Neural progenitor cell (in vitro differentiated cells): ENCODE measurements at places on chromosomes 12 and 14.

DNA sequence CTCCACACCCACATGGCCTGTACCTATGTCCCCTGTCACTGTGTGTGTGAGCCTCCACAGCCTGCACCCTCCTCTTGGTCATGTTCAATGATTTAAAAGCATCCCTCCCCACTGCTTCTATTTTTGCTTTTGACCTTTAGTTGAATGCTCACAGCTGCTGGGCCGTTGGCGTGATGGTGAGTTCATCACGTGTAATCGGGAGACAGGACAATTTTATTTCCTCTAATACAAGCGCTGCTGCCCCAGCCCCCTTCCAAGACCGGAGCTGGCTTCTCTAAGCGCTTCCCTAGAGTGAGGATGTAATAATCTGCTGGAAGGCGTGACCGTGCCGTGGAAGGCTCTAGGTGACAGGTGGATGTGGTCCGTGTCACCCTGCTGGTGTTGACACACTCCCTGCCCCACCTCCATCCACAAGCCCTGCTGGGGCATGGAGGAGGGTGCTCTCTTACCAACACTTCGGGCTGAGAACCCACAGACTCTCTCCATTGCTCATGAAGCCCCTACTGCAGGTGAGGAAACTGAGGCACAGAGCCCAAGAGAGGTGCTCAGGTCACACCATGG is 25.4 kb downstream of the CCDC85C start:
- no peak overlapping the region for H3K27ac ChIP-seq
- no peak for DNase-seq
- H3K4me1 ChIP-seq = peaks cover 51% of the 10 kb centered on the region
- no peaks in the 10 kb centered on the region for H3K36me3 ChIP-seq

DNA sequence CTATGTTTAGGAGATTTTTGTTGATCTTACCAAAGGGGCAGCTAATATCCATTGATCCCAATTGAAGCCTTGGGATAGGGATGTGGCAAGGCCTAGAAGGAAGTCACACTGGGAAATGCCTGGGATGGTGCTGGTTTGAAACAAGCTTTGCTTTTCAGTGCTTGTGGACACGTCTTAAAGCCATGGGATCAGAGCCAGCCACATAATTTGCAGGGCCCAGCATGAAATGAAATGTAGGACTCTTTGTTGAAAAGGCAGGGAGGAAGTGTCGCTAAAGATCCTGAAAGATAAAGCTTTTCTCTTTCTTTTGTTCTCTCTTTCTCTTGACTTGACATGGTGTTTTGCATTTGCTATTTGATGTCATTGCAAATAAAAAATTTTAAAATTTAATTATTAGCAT is 5.0 kb downstream of the TTC9 start:
- H3K4me3 ChIP-seq = no peak overlapping the region
- H3K36me3 ChIP-seq = no peaks in the 10 kb centered on the region
- DNase-seq = peak; percentile 13
- H3K27ac ChIP-seq = no peak overlapping the region
- H3K27me3 ChIP-seq = peaks cover 25% of the 10 kb centered on the region
- peaks cover 20% of the 10 kb centered on the region for H3K4me1 ChIP-seq

GRCh38 chr12:113270709-113271009 is 49.4 kb downstream of the TPCN1 start:
- H3K36me3 ChIP-seq = no peaks in the 10 kb centered on the region
- peaks cover 7% of the 10 kb centered on the region for H3K4me1 ChIP-seq
- no peak overlapping the region for H3K4me3 ChIP-seq

- H3K27me3 ChIP-seq = no peaks in the 10 kb centered on the region
- no peaks in the 10 kb centered on the region for H3K36me3 ChIP-seq
- H3K27ac ChIP-seq = no peak overlapping the region
- DNase-seq = no peak
These were observed 100.7 kb downstream of the DUSP6 start for GRCh38 chr12:89251342-89252271.

- no peak for DNase-seq
- no peaks in the 10 kb centered on the region for H3K36me3 ChIP-seq
- no peak overlapping the region for H3K4me3 ChIP-seq
- H3K27ac ChIP-seq = no peak overlapping the region
- no peaks in the 10 kb centered on the region for H3K27me3 ChIP-seq
These were observed 150.3 kb downstream of the FOXN3 start for GRCh38 chr14:89266754-89267153.

DNA sequence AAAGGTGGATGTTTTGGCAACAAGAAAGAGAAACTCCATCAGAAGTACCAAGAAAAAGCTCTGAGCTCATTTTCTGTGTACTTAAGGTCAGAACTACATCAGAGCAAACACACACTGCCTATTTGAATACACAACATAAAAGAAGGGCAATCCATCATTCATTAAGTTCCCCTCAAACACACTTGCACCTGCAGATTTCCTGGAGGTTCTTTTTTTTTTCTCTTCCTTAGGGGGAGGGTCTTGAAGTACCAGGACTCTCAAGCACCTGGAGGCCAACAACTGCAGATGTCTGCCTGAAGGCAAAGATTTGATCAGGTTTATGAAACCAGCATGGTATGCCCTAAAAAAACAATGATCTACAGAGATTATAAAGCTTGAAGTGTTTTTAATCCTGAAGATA is 26.1 kb upstream of the PTHLH start:
- H3K27ac ChIP-seq = no peak overlapping the region
- H3K4me1 ChIP-seq = no peaks in the 10 kb centered on the region
- no peak for DNase-seq

DNA sequence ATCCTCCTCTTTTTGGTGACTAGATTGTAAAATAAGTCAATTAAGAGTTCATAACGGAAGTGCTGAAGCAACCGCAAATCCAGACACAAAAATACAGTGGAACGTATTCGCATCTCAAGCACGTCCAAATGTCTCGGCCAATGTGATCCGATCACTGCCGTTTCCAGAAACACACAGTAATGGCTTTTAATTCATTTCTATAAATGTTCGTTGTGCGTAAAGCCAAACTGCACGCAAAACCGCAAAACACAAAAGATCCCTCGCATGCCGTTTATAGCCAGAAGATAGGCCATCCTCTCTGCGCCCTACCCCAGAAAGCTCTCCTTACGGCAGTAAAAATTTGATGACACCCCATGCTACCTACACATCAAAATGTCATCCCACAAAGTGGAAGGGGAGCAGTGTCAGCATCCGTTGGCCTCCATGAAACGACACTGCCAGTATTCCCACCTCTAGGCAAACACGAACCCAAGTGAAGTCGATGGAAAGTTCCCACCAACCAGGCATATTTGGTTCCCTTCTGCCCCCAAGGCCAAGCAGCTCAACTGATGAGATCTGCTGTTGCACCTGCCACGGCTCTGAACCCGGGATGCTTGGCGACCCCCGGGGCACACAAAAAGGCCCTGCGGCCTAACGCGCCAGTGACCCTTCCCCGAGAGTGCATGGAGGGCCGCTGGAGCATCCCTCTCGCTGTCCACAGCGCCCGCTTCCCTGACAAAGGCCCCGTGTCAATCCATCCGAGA is 1.4 kb downstream of the HECTD4 start:
- no peaks in the 10 kb centered on the region for H3K4me1 ChIP-seq
- no peaks in the 10 kb centered on the region for H3K36me3 ChIP-seq
- H3K27me3 ChIP-seq = no peaks in the 10 kb centered on the region

GRCh38 chr14:77556946-77557345 is 58.3 kb upstream of the ISM2 start:
- H3K27ac ChIP-seq = no peak overlapping the region
- H3K36me3 ChIP-seq = no peaks in the 10 kb centered on the region
- H3K27me3 ChIP-seq = no peaks in the 10 kb centered on the region
- no peak for DNase-seq

- H3K27me3 ChIP-seq = no peaks in the 10 kb centered on the region
- H3K27ac ChIP-seq = no peak overlapping the region
- DNase-seq = no peak
- no peak overlapping the region for H3K4me3 ChIP-seq
- H3K36me3 ChIP-seq = no peaks in the 10 kb centered on the region
These were observed 60.7 kb upstream of the PYGL start for GRCh38 chr14:51004801-51005526.

DNA sequence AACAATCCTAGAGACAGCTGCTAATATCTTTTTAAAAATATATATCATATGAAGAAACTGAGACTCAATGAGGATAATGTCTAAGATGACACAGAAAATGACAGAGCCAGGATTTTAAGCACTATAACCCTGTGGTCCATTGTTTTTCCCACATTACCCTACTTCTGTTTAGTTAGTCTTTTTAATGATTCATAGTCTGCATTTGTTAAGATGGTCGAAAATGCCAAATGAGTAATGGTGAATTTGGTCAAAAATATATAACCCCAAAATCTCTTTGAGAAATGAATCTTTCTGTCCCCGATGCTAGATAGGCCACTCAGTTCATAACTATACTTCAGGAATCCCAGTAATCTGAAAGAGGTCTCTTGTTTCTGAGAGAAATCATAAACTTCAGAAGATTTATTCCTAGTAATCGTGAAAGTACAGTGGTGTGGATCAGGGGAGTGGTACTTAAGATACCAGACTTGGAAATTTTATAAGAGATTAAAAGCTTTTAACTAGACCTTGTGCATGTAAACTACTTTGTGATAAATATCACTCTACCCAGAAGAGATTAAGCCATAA is 10.8 kb downstream of the RTRAF start:
- H3K4me1 ChIP-seq = peaks cover 13% of the 10 kb centered on the region
- H3K27ac ChIP-seq = no peak overlapping the region
- H3K27me3 ChIP-seq = no peaks in the 10 kb centered on the region
- no peak overlapping the region for H3K4me3 ChIP-seq
- peaks cover 76% of the 10 kb centered on the region for H3K36me3 ChIP-seq
- DNase-seq = no peak

DNA sequence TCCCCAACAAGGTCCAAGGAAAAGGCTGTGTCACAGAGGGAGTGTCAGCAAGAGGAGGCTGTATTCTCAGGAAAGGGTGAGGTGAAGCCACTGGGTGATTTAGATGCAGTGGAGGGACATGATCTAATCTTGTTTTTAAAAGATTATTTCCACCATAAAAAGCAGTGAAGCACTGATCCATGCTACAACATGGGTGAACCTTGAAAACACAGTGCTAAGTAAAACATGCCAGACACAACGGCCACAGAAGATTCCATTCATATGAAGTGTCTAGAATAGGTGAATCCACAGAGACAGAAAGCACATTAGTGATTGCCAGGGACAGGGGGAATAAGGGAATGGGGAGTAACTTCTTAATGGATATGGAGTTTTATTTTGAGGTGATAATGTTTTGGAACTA is 12.8 kb downstream of the RITA1 start:
- no peak for DNase-seq
- no peaks in the 10 kb centered on the region for H3K36me3 ChIP-seq
- no peaks in the 10 kb centered on the region for H3K27me3 ChIP-seq

DNA sequence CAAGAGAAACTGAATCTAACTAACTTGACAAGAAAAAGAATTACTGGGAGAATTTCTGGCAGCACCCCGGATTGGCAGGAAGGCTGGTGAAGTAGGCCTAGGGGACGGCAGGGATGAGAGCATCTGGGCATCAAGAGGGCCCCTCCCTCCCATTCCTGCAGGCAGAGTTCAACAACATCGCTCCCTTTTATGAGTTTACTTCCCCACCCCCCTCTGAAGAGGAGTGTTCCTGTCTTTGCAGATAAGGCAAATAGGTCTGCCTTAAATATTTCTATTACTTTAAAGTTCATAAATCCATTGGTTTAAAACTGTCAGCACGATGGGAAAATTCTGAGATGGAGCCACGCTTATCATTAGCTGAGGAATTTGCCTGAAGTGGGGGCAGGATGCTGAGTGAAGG is 168.7 kb downstream of the TBX5 start:
- H3K27ac ChIP-seq = no peak overlapping the region
- H3K4me3 ChIP-seq = no peak overlapping the region
- no peaks in the 10 kb centered on the region for H3K27me3 ChIP-seq
- no peaks in the 10 kb centered on the region for H3K4me1 ChIP-seq
- no peak for DNase-seq
- no peaks in the 10 kb centered on the region for H3K36me3 ChIP-seq

GRCh38 chr12:81644503-81644902 is 114.6 kb downstream of the PPFIA2 start:
- H3K36me3 ChIP-seq = no peaks in the 10 kb centered on the region
- H3K4me3 ChIP-seq = no peak overlapping the region
- peak; percentile 47 for DNase-seq
- H3K27me3 ChIP-seq = no peaks in the 10 kb centered on the region
- no peaks in the 10 kb centered on the region for H3K4me1 ChIP-seq
- no peak overlapping the region for H3K27ac ChIP-seq

DNA sequence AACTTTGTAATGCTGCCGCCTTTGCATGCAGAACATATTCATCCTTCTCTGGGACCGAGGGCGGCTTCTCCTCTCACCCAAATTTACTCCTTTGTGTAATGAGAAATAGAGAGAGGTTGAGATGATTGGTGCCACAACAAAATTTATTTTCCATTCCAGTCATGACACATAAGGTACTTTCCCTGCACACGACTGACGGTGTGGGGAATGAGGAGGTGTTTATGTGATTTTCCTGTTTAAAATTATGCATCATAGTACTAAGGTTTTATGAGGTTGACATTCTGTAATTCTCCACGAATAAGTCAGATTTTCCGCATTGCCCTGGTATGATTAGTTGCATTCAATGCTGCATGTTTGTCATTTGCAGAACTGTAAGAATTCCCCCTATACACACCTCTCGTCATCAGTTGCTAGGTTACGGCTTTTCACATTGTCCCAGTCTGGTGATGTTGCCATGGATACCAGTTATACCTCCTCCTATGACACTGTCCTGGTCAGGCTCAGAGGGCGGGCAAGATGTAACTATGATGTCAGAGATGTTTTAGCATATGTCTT is 23.1 kb downstream of the BICDL1 start:
- H3K4me1 ChIP-seq = peaks cover 13% of the 10 kb centered on the region
- peak; percentile 36 for DNase-seq
- H3K4me3 ChIP-seq = no peak overlapping the region
- H3K27ac ChIP-seq = no peak overlapping the region
- no peaks in the 10 kb centered on the region for H3K27me3 ChIP-seq
- no peaks in the 10 kb centered on the region for H3K36me3 ChIP-seq

- H3K27me3 ChIP-seq = no peaks in the 10 kb centered on the region
- no peak for DNase-seq
- no peak overlapping the region for H3K4me3 ChIP-seq
- no peak overlapping the region for H3K27ac ChIP-seq
- H3K36me3 ChIP-seq = no peaks in the 10 kb centered on the region
These were observed 133.5 kb downstream of the FOXN3 start for GRCh38 chr14:89283327-89284060.

- H3K4me3 ChIP-seq = no peak overlapping the region
- H3K27ac ChIP-seq = peak overlapping the region; percentile 49
- H3K36me3 ChIP-seq = no peaks in the 10 kb centered on the region
- peak; percentile 52 for DNase-seq
- H3K27me3 ChIP-seq = no peaks in the 10 kb centered on the region
These were observed 4.3 kb downstream of the COQ10A start for GRCh38 chr12:56271031-56271430.

GRCh38 chr12:76942267-76942666 is 63.4 kb upstream of the CSRP2 start:
- H3K4me3 ChIP-seq = no peak overlapping the region
- no peaks in the 10 kb centered on the region for H3K36me3 ChIP-seq
- H3K27ac ChIP-seq = no peak overlapping the region
- DNase-seq = no peak
